ENCODE measurements at places on chromosomes 12 and 14. TPM values are rescaled to one million over a fixed set of nuclear protein-coding genes. Genes with fewer than 3 reads are reported as not detected.
A peak's percentile ranks its signal among the peaks of the same experiment; 100 is the strongest.

GRCh38 chr14:102994689-102995088 is 62.7 kb downstream of the CDC42BPB start:
- no peaks in the 10 kb centered on the region for H3K4me1 ChIP-seq
- no peaks in the 10 kb centered on the region for H3K27me3 ChIP-seq
- peaks cover 30% of the 10 kb centered on the region for H3K36me3 ChIP-seq
- no peak overlapping the region for H3K27ac ChIP-seq
- no peak overlapping the region for H3K4me3 ChIP-seq

DNA sequence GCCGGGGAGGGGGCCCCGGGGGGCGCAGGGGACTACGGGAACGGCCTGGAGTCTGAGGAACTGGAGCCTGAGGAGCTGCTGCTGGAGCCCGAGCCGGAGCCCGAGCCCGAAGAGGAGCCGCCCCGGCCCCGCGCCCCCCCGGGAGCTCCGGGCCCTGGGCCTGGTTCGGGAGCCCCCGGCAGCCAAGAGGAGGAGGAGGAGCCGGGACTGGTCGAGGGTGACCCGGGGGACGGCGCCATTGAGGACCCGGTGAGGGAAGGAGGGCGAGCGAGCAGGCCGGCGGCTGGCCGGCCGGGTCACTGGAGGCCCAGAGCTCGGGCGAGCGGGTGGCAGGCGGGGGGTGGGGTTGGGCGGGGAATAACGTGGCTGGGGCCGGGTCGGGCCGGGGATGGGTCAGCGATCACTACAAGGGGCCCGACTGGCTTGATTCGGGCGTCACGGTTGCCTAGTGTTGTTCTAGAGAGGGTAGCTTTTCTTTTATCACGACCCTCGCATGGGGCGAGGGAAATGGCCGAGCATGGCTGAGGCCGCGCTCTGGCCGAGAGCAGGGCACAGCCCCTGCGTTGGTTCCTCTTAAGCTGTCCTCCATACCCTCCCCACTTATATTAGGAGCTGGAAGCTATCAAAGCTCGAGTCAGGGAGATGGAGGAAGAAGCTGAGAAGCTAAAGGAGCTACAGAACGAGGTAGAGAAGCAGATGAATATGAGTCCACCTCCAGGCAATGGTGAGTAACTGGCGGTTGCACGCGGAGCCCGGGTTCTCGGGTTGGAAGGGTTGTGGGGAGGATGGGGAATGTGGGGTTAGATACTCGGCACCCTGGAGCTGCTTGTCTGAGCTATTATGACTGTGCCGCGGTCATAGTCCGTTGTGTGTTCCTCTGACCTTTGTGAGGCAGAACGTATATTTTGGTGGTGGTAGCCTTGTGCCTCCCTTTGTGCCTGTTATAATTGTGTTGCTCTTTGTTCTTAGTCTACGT is 603 bp downstream of the PABPN1 start:
- peaks cover 29% of the 10 kb centered on the region for H3K4me1 ChIP-seq
- peaks cover 34% of the 10 kb centered on the region for H3K36me3 ChIP-seq
- peak overlapping the region; percentile 92 for H3K4me3 ChIP-seq
- H3K27me3 ChIP-seq, result no peaks in the 10 kb centered on the region

DNA sequence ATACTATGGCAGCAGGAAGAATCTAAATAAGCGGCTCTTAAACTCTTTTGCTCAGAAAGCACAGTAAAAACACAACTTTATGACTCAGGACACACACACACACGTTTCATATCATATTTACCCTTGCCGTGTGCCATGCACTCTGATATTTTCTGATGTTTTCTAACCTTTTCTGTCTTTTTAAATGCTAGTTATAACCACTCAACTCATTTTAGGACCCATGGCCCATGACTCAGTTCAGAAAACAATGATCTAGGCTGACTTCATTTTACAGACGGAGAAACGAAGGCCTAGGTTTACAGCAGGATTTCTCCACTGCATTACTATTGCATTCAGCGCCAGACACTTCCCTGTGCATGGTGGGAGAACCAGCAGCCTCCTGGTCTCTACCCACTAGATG is 9.1 kb downstream of the VWF start:
- H3K4me3 ChIP-seq, result no peak overlapping the region
- H3K4me1 ChIP-seq, result peaks cover 9% of the 10 kb centered on the region
- H3K27ac ChIP-seq, result peak overlapping the region; percentile 53
- no peaks in the 10 kb centered on the region for H3K27me3 ChIP-seq
- no peaks in the 10 kb centered on the region for H3K36me3 ChIP-seq

DNA sequence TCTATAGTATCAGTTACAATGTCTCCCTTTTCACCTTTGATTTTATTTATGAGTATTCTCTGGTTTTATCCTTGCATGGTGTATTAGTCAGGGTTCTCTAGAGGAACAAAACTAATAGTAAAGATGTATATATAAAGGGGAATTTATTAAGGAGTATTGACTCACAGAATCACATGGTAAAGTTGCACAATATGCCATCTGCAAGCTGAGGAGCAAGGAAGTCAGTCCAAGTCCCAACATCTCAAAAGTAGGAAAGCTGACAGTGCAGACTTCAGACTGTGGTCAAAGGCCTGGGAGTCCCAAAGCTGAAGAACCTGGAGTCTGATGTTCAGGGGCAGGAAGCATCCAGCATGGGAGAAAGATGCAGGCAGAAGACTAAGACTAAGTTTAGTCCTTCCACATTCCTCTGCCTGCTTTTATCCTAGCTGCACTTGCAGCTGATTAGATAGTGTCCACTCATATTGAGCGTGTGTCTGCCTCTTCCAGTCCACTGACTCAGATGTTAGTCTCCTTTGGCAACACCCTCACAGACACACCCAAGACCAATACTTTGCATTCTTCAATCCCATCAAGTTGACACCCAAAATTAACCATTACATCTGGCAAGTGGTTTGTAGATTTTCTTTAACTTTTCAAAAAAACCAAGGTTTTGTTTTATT is 308.0 kb upstream of the LMO3 start:
- H3K4me3 ChIP-seq, result no peak overlapping the region
- no peak for DNase-seq
- no peaks in the 10 kb centered on the region for H3K36me3 ChIP-seq

GRCh38 chr14:23555533-23555881 is 564 bp upstream of the THTPA start:
- DNase-seq, result no peak
- H3K4me1 ChIP-seq, result no peaks in the 10 kb centered on the region
- no peaks in the 10 kb centered on the region for H3K27me3 ChIP-seq

- H3K27me3 ChIP-seq, result no peaks in the 10 kb centered on the region
- no peaks in the 10 kb centered on the region for H3K4me1 ChIP-seq
- DNase-seq, result peak; percentile 93
These were observed 43.2 kb downstream of the PLEKHG7 start for GRCh38 chr12:92745856-92746550.

- no peak for DNase-seq
- H3K27me3 ChIP-seq, result no peaks in the 10 kb centered on the region
- no peak overlapping the region for H3K4me3 ChIP-seq
- no peaks in the 10 kb centered on the region for H3K36me3 ChIP-seq
These were observed 48.9 kb upstream of the EML1 start for GRCh38 chr14:99744199-99744872.

Gene TAS2R8
- not detected for total RNA-seq

Gene ART4
- total RNA-seq, result 25.9 TPM
